Left colon (tissue), 2 donors: ENCODE measurements at places on chromosomes 7 and 10. TPM values are rescaled to one million over a fixed set of nuclear protein-coding genes. Genes with fewer than 3 reads are reported as not detected.
A peak's percentile ranks its signal among the peaks of the same experiment; 100 is the strongest.

Gene SLC16A9
- 22.9 TPM for total RNA-seq

Gene GFRA1
- 2.6 TPM for total RNA-seq

- DNase-seq: no peak
Measured at GRCh38 chr10:34003561-34003960, 669.1 kb upstream of the NRP1 start.

Gene PRF1
- total RNA-seq: 4.3 TPM

DNA sequence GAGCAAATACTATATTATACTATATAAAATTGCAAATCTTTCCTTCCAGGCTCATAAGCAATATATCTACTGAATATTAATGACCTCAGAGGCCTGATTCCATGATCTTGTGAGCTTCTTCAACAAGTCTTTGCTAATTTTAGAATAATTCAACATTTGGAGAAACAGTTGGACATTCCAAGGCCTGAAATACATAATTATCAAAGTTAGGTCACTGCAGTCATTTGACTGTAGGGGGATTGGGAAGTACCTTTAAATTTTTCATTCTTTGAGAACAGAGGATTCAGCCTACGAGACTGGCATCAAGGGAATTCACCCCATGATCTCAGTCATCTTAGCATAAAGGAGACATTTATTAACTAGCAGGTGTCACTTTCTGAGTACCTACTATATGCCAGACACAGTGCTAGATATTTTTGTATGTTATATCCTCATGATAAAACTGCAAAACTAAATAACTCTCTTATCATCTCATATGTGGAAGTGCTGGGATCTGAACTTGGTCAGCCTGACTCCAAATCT, 85.4 kb downstream of the DOCK4 start:
- DNase-seq: no peak

DNA sequence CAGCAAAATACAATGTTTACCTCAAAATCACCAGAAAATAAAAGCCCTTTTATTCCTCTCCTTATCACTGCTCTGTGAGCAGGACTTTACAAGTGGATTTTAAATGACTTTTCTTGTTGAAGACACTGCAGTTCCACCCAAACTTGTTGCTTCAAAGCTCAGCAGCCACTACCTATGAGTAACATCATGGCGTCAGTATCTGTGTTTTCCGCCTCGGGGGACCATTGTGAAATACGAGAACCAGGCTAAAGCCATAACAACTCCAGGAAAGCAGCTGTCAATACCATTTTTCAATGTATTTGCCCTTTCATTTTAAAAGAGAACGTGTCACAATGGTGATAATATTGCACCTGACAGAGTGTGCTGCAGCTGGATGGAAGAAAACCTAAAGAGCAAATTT, 284.0 kb upstream of the RNF32 start:
- no peak for DNase-seq

DNA sequence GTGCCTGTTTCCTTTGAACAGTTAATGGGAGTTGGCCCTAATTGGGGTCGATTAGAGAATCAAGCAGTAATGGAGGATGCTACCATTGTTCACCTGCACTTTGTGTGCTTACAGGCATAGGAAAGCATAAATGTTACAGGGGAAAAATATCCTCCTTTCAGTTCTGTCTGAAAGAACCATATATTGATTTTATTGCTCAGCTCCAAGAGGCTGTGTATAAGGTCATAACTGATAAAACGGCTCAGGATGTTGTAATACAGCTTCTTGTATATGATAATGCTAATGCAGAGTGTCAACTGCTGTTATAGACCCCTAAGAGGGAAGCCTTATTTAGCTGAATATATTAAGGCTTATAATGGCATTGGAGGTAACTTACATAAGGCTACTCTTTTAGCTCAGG, 32.9 kb upstream of the AKR1C2 start:
- DNase-seq: no peak

DNA sequence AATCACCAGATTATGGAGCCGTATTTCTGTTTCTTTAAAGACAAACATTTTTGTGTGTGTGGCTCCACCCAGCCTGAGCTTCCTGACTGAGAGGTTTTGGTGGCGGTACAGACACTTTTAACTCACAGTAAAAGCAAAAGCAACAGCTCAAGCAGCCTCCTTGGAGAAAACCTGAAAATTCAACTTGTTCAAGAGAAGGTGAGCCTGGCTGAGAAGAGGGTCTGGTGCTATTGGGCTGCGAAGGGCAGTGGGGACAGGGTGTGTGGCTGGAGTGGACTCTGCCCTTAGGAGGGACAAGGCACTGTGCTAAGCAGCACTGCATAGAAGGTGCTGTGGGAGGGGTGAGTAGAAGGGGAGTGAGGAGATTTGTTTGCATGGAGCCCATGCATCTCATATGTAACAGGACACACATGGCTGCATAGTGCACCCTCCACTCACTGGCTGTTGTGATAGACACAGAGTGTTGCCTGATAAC, at the start of gene GIMAP7:
GIMAP7 (plus strand) TSS at position 125 of the 475 bp plus-strand sequence. CDS start 5,103 bp downstream, outside the sequence.
- peak; percentile 40 for DNase-seq

Gene LRRD1
- total RNA-seq: not detected

DNA sequence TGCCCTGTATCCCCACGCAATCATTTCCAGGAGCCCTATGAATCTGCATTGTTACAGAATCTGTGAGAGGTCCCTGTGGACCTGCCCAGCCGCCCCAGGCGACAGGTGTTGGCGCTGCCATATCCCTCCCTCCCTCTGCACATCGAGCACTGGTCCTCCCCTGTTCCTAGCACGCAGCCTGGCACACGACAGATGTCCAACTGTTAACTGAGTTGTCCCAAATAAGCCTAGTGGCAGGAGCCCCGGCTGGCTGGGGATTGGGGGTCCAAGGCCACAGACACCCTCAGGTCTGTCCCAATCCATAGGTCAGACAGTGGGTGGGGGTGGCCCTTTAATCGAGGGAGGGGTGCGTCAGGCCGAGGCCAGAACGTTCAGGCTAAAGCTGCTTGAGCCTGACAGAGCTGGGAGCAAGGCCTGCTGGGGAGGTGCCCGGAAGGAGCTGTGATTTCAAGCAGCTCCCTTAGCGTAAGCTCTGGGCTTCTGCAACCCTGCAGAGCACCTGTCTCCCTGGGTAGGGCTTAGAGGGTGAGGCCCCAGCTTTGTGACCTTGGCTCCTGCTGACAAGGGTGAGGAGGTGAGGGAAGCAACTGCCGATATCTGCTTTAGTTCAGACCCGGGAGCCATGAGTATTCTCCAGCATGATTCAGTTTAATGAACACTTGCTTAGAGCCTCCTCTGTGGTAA, 40.1 kb downstream of the ADRA2A start:
- peak; percentile 50 for DNase-seq
